Testis (tissue), 5 donors: ENCODE measurements at places on chromosomes 1 and 21. TPM values are rescaled to one million over a fixed set of nuclear protein-coding genes. Genes with fewer than 3 reads are reported as not detected.

DNA sequence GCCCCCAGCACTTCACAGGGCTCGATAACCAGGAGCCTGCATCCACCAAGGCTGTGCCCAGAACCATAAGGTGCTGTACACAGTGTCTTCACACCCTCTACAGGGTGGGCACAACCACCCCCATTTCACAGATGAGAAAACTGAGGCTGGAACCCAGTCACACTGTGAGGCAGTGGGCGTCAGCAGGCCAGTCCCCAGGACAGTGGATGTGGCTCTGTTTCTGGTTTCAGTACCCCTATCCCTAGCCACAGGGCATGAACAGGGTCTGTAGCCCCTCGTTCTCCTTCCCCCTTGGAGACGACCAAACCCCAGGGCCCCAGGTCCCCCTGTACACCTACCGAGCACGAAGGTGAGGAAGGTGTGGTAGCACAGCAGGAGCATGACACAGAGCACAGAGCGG is 27.6 kb downstream of the TTC39A start:
- no peak for DNase-seq

GRCh38 chr1:19361611-19362147 is 49.6 kb downstream of the SLC66A1 start:
- no peak for DNase-seq

- DNase-seq, result no peak
Observed at GRCh38 chr1:213661302-213661701, 326.5 kb upstream of the PROX1 start.

DNA sequence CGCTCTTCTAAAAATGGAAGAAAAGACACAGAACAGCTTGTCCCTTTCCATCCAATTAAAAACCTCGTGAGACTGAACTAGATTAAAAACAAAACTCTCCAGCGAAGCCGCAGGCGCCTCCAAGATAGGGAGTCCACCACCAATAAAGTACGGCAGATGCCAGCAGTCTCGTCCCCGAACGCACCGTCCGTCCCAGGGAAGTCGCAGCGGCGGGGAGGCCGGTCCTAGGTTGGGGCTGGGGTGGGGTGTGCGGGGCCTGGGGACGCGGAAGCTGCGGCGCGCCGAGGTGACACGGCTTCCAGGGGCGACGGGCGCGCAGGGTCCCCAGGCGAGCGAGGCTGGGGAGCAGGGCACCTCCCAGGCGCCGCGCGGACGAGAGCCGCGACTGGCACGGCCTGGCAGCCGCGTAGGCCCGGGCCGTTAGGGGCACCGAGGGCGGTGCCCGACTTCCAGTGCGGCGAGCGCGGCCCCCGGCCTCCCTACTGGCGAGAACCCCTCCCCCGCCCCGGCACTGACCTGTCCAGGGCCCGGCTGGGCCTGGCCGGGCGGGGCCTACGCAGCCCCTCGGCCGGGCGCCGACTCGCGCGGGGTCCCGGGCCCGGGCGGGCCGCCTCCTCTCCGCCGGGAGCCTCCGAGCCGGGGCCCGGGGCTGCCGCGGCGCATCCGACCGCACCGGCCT is 28.3 kb upstream of the A3GALT2 start:
- DNase-seq, result peak; percentile 67

VCAM1 gene
- 4.1 TPM for total RNA-seq

ASCL5 gene
- 0.24 TPM for total RNA-seq

AGBL4 gene
- 6.9 TPM for total RNA-seq
